ENCODE measurements at places on chromosomes 6 and 20. TPM values are rescaled to one million over a fixed set of nuclear protein-coding genes. Genes with fewer than 3 reads are reported as not detected.

DNA sequence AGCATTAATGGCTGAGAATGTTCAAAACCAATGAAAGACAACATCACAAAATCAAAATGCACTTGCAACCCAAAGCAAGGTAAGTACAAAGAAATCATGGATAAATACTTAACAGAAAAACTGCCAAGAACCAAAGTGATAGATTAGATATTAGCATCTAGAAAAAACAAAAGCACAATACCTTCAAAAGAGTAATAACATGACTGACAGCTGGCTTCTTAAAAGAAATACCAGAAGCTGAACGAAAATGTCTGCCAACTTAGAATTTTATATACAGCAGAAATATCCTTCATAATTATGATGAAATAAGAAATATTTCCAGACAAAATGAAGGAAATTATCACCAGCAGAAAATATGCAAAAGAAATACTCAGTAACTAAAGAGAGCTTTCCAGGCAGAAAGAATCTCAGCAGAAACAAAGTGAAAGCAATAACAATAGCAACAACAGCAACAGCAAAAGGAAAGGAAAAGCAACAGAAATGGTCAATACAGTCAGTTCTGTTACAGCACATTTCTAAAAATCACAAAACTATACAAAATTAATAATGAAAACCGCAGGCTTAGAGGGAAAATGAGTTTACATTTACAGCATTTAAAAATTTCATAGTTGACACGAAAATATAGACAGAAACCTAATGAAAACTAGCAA is 121.5 kb upstream of the MAN1A1 start:
- no peak for DNase-seq

DNA sequence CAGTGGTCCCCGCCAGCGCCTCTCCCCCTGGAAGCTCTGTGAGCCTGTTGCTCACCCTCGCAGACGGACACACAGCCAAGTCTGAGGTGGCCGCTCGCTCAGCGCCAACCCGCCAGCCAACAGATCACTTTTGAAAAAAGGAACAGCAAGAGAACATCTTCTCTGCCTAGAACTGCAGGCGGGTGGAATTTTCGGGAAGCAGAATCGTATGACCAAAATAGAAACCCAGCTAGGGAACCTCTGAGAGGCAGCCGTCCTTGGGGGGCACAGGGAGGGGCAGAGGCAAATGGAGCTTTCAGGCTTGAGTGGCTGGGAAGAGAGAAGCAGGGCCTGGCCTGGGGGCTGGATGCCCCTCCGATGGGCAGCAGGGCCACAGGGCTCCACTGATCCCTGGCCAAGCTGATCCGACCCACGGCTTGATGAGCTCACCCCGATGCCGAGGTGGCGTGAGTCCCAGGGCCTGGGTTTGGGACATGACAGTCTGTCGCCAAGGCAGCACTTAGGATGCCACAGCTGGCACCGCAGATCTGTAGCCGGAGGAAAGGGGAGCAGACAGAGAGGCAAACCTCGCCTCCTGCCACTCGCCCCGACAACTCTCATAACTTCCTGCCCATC is 9.8 kb downstream of the NFATC2 start:
- no peak for DNase-seq

DNA sequence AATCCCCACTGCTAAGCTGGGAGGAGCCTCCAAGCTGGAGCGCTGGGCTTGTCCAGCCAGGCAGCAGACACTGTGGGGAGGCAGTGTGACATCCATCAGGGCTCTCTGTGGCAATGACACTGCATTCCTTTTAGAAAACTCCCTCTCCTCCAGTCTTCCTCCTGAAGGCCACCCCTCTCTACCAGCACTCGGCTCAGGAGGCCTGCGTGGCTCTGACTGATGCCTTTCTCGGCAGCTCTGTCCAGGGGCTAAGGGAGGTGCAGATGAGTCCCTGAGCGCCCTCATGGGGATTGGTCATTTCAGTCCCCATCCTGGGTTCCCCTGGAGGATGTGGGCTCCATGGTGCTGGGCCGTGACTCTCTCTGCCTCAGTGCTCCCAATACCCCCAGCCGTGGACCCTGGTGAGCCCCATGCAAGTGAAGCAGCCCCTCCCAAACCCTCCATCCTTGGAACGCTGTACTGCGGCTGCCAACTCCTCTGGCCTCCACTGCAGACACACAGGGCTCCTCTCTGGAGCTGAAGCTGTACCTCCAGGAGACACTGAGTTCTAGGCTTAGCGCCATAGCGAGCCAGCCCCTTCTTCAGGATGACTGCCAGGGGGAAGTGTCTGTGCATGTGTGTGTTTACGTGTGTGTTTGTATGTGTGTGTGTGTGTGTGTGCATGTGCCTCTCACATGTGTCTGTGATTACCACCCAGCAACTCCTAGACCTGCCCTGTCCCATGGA is 209.6 kb downstream of the ERMARD start:
- no peak for DNase-seq

DNA sequence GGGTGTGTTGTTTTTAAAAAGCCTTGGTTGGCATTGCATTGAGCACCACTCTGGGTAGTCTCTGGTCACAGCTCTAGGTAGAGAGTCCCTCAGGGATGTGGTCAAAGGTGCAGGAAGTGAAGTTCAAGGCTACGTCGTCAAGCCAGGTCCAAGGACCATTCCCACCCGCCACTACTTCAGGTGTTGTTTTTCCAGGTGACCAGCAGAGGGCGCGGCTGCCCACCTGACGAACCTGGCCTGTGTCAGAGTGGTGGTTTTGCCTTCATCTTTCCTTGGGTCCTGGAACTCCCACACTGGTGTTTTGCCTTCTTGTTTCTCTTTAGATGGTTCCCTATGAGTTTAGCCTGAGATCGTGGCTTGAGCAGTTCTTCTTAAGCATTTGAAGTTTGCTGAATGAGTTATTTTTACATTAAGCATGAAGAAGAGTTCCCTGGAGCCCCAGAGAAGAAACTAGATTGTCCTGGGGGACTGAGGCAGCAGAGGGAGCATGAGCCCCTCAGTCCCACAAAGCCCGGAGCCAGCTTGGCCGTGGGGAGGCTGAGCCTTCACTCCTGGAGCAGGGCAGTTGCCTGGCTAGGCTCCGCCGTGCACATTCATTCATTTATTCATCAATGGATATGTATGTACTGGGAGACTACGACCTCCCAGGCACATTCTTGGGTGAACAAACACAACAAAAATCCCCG is 5.6 kb upstream of the PHACTR3 start:
- no peak for DNase-seq

DNA sequence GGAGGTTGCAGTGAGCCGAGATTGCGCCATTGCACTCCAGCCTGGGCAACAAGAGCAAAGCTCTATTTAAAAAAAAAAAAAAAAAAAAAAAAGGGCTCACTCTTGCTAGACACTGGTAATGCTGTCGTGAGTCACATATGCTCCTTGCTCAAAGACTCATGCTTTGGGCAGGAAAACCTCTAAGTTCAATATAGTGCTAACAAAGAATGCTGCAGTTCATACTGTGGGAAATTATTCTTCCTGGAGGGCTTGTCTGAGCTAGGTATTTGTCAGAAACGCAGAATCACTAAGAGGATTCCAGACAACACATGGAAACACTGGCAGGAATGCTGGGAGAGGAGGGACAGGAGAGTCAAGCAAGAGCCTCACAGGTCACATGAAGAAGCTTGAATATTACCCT is 2.3 kb upstream of the LYRM2 start:
- DNase-seq, result no peak

DNA sequence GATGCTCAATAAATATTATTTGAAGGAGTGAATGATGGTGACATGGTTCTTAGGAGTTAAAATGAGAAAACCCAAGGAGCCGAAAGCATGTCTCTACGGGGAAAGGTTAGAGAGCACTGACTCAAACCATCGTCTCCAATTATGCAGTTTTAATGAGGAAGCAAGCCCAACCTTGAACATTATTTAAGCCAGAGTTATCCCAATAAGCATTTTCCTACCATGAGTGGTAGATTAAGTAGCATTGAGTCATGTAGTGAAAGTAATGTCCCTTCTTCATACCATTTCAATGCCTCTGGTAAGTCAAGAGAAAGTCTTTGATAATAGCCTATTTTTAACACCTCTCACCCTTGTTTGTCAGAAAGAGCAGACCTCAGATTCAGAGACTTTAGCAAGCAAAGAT is 13.5 kb downstream of the TSHZ2 start:
- DNase-seq, result no peak

- DNase-seq, result no peak
These were observed 248.8 kb downstream of the TFAP2A start for GRCh38 chr6:10166031-10166430.

DNA sequence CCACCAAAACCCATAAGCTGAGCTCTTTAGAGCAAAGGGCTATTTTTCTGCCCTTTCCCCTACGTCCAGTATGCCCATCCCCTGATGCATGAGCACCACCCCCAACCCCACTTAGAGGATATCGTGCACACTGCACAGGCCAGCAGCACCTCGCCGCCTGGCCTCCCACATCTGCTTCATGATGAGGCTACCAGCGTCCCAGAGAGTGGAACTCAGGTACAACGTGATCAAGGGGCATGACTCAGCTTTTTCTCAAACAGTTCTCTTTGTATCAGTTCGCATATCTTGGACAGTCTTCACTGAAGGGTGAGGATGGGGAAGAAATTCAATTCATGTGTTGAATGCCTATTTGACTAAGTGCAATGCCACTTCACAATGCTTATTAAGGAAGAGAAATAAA is 81.9 kb upstream of the QKI start:
- DNase-seq, result no peak

- no peak for DNase-seq
These were observed 23.1 kb downstream of the ACOT13 start for GRCh38 chr6:24689964-24690363.

GRCh38 chr6:21264288-21265033 is 329.1 kb upstream of the SOX4 start:
- DNase-seq, result no peak

GRCh38 chr6:131293472-131293911 is 158.2 kb downstream of the AKAP7 start:
- no peak for DNase-seq

Gene PRSS16
- 1.0 TPM for polyA plus RNA-seq

Gene UBD
- polyA plus RNA-seq, result not detected

Gene SLC22A16
- polyA plus RNA-seq, result 0.63 TPM
